ENCODE measurements at places on chromosomes 3 and 15.

GRCh38 chr15:29689287-29689986 lies 132.8 kb downstream of the TJP1 start:
- no peak for DNase-seq

DNA sequence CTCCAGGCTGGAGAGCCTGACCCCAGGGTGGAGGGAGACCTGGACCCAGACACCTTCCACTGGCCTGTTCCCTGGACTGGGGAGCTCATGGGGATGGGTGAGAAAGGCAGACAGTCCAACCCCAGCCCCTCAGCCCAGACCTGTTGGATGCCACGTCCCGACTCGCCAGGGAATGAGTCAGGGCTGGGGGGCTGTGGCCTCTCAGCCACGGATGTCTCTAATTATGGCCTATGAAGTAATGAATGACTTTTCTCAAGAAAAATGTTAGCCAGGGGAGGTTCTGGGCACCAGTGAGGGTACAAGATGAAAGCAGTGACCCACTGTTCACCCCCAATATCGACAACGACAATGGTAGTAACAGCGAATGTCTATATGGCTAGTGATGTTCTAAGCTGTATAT lies 107.0 kb upstream of the RPL32 start:
- no peak for DNase-seq

GRCh38 chr3:144104679-144105078 lies 133.1 kb downstream of the DIPK2A start:
- DNase-seq: no peak

GRCh38 chr3:189038773-189039745 lies 132.7 kb upstream of the TPRG1 start:
- DNase-seq: no peak

DNA sequence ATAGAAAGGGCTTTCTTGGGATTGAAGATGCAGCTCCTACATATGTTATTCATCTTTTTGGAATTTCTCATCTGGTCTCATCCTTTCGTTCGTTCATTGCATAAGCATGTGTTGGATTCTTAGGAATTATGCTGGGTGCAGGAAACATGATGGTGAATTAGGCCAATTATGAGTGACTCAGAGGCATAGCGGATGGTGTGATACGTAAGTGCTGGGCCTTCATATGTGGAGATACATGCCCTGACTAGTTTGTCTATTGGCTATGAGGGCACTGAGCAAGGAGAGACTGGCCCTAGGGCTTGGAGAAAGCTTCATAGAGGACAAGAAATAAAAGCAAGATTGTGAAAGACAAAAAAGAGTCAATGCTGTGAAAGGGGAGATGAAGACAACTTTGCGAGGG lies 235.1 kb downstream of the MYRIP start:
- DNase-seq: no peak

GRCh38 chr3:173870976-173871375 lies 473.4 kb downstream of the NLGN1 start:
- no peak for DNase-seq

DNA sequence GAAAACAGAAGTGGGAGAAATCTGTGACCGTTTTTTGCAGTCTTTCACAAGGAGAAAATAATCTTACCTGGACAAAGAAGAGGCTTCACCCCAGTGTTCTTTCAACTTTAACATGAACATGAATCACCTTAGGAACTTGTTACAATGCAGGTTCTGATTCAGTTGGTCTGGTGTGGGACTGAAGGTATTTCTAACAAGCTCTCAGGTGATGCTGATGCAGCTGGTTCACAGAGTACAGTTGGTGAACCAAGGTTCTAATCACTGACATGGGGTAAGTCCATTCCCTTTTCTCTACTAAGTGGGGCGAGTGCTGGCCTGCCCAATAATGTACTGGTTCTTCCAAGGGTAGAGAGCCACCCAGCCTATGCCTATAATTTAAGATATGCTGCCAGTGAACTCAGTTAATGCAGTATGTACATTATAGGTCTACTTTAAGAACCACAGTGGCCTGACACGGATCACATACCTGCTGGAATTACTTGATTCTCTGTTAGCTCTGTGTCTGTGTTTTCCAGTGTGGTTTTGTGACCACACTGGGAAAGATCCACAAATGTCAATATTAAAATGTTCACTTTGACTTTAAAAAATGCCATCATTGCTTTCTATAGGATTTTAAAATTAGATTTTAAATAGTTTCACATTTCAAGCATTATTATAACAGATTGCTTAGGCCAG lies 304.1 kb downstream of the ZNF621 start:
- no peak for DNase-seq

DNA sequence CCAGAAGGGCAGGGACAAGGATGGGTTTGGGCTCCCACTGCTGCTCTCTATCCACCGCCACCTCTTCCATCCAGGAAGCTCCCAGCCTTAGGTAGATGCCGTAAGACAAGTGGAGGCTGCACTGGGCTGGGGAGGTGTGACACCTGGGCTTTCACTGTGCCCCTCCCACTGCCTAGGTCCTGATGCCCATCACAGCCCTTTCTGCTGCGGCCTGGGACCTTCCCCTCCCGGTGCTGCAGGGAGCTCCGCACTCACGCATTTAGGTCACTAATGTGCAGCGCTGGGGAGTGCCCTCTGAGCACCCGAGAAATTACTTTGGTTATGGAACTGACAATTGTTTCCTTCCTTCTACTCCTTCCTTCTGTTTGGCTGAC lies 850 bp downstream of the LTF start:
- DNase-seq: no peak

DNA sequence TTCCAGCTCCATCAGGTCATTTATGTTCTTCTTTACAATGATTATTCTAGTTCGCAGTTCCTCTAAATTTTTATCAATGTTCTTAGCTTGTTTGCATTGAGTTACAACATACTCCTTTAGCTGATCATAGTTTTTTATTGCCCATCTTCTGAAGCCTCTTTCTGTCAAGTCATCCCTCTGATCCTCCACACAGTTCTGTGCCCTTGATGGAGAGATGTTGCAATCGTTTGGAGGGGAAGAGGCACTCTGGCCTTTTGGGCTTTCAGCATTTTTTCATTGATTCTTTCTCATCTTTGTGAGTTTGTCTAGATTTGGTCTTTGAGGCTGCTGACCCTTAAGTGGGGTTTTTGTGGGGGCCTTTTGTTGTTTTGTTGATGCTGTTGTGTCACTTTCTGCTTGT lies 234.6 kb upstream of the CBLB start:
- DNase-seq: no peak

DNA sequence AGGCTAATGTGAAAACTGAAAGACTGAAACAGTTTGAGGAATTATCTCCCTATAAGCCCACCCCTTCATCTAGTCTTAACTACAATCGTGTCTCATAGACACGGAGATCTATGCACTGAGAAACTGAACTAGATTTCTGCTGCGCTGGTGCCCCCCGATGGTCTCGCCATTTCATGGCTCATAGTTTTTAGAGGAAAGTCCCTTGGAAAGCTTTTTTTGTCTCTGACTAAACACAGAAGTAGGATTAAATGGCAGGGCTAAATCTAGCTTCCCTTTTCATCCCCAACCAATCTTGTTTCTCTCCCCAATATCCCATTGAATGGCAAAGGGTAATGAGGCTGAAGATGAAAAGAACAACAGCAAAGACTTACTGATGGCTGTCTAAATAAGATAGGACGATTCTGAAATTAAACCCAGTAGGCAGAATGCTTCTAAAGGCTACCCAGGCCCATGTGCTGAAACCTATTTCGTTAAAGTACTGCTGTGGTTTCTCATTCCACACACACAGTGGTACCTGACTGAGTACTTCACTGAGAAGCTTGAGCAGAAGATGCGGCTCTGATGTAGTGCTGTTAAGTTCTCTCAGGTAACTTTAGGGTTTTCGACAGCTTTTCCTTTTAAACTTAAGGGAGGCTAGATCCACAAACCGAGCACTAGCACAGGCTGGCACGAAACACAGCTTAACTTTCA lies 142.7 kb downstream of the GADL1 start:
- DNase-seq: peak; percentile 55

DNA sequence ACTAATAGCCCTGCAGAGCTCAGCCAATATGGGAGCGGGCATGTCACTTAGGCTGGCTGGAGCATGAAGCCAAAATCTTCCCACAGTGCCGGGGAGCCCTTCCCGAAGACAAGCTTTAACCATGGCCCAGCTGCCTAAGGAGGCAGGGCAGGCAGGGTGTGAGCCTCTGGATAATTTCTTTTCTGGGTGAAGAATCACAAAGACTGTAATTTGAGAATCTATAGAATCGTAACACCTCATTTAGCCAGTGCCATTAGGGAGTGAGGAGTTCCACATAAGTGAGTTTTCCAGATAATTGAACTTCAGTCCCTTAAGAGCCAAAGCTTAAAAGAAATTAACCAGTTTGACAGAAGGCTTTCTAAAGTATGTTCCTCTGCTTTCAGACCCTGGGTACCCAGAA lies 40.2 kb upstream of the TLE3 start:
- no peak for DNase-seq

GRCh38 chr15:91861223-91861622 lies 7.7 kb downstream of the SLCO3A1 start:
- no peak for DNase-seq

DNA sequence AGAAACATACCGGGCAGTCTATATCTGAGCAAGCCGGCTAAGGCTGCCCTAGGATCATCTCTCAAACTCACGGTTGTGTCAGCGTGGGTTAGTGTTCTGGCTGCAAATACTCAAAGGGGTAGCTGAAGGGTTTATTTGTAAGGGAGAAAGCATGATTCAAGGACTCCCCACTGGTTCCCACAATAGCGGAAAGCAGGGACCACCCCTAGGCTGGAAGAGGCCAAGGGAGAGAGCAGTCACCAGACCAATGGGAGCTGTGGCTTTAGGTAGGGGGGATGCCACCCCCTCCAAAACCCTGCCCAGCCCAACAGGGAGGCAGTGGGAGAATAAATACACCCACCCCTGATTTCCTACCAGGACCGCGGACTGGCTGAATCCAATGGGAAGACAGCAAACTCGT lies 7.3 kb upstream of the LMCD1 start:
- DNase-seq: no peak

- no peak for DNase-seq
Observed at GRCh38 chr3:127784283-127784682, 38.0 kb downstream of the MGLL start.

- DNase-seq: no peak
Observed at GRCh38 chr15:95041297-95041696, 809.9 kb downstream of the MCTP2 start.

- DNase-seq: no peak
Observed at GRCh38 chr3:103862415-103862814, 1427.6 kb downstream of the ZPLD1 start.

- DNase-seq: no peak
Observed at GRCh38 chr3:33798113-33798417, 365 bp upstream of the PDCD6IP start.

- DNase-seq: no peak
Observed at GRCh38 chr3:184842433-184842832, 30.5 kb downstream of the VPS8 start.

- DNase-seq: no peak
Observed at GRCh38 chr15:87645723-87646122, 610.8 kb downstream of the NTRK3 start.

GRCh38 chr15:94110476-94111130 lies 120.8 kb upstream of the MCTP2 start:
- no peak for DNase-seq

DNA sequence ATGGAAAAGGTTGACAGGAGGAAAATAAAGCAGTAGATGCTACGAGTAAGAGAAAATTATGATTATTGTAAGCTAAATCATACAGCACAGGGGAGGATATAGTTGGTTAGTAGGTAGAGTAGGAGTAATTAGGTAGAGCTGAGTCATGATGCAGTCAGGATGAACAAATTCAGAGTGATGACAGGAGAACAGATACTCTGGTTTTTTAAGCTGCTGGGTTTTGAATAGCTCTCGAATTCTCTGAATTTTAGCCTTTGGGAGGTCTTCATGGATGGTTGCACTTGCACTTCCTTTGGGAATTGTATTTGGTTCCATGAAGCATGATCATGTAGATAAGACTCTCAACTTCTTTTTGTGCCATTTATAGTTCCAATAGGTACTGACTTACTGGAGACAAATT lies 96.2 kb downstream of the ECT2 start:
- DNase-seq: no peak

GRCh38 chr3:71035886-71036285 lies 547.6 kb downstream of the FOXP1 start:
- DNase-seq: no peak

DNA sequence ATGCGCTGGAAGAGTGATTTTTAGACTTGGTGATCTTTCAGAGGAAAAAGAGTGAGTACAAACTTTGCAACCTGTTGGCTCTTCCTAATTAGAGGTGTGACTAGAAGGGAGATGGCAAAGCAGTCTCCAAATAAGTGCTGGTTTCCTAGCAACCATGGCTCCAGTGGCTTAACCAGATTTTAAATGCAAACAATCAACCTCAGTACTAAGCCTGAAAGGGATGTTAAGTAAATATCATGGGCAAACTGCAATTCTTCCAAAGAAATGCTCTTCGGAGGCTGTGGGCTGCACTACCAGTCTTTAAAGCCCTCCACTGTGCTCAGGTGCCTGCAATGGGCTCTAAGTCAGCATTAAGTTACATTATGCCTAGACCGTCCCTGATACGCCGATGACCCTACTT lies 678.1 kb upstream of the CCDC54 start:
- DNase-seq: no peak

GRCh38 chr15:77715051-77715450 lies 82.3 kb upstream of the LINGO1 start:
- no peak for DNase-seq

DNA sequence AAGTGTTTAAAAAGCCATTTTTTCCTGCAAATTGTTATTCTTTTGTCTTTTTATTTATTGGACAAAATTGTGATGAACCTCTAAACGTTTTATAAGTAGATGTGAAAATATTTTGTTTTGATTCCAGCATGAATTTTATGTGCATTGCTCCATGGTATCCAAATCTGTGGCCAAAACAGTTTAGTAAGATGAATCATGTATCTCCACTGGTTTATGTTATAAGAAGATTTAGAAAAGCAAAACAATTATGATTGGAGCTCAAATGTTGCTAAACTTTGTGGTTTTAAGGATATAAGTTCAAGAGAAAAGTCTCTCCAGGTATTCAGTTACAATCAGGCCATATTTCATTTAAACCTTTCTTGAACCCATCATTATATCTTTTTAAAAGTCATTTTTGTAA lies 80.9 kb downstream of the NECTIN3 start:
- no peak for DNase-seq

- no peak for DNase-seq
Observed at GRCh38 chr3:94896994-94897393, 834.1 kb downstream of the NSUN3 start.

DNA sequence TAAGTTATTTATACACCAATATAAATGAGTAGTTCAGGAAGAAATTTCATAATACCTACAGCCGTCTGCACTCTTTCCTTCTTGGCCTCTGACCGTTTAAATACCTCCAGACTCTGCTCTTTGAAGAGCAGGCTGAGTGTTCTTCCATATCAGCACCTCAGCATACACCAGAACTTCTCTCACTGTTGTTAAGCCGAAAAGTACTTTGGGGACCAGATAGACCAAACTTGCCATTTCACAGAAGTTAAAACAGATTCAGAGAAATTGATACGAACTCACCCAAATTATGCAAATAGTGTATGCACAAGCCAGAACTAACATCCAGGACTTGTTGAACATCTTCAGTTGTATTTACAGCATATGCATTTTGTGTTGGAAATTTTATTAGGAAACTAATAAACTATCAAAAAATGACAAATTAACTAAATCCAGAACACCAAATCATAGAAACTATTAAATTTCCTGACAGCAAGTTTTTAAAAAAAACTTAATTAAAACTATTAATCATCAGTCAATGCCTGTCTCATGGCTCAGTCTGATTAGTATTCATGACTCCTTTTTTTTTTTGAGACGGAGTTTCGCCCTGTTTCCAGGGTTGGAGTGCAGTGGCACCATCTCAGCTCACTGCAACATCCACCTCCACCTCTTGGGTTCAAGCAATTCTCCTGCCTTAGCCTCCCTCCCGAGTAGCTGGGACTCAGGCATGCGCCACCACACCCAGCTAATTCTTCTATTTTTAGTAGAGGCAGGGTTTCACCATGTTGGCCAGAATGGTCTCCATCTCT lies 24.1 kb downstream of the CGGBP1 start:
- no peak for DNase-seq

Data from naive thymus-derived CD8-positive, alpha-beta T cell (primary cell).